ENCODE measurements at places on chromosomes 11 and 22. TPM values are rescaled to one million over a fixed set of nuclear protein-coding genes. Genes with fewer than 3 reads are reported as not detected.

DNA sequence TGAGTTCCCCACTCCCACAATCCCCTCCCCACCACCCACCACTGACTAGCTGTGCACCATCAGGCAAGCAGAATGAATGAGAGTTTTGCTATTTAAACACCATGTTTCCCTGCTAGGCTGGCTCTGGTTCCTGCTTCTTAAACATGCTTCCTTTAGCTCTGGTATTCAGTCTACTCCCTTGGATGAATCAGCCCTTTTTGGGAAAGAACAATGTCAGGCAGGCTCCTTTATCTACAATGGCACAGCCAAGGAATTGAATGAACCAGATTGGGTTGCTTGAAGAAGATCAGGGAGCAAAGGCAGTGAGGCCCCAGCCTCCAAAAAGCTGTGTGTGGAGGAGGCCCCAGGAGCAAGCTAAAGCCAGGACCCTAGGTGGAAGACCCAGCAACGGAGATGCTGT, 92.9 kb upstream of the ISX start:
- no peak for DNase-seq

DNA sequence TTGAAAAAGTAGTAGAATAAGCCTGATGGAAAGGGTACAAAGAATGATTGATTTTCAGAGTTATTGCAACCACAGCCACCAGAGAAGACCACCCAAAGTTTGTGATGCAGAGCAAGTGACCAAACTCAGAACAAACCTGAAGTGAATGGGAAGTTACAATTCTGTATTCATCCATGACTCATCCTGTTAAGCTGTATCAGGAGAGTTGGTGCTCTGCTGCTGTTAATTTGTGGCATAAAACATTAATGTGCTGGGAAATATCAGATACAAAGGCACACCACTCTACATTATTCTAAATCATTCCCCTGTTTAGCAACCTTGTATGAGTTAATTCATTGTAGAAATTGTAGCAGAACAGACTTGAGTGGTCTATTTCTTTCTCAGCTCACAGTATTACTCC, 19.6 kb upstream of the PDGFD start:
- DNase-seq = no peak

DNA sequence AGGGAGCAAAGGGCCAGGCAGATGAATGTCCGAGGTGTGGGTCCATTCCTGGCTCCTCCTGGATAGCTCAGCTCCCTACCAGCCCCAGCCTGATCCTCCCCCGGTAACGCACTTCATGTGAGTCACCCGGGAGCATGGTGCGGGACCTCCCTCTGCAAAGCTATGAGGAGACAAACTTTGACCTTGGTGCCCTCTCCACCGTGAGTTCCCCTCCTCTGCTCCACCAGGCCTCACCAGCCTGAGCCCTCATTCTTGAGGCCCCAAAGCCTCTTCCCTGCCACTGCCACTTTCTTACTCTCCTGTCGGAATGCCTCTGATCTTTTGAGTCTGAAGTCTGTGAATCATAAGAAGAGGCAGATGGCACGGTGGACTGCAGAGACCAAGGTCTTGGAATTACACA, 37.4 kb upstream of the CD82 start:
- no peak for DNase-seq

- no peak for DNase-seq
Observed at GRCh38 chr22:47388778-47389177, 626.3 kb downstream of the TBC1D22A start.

DNA sequence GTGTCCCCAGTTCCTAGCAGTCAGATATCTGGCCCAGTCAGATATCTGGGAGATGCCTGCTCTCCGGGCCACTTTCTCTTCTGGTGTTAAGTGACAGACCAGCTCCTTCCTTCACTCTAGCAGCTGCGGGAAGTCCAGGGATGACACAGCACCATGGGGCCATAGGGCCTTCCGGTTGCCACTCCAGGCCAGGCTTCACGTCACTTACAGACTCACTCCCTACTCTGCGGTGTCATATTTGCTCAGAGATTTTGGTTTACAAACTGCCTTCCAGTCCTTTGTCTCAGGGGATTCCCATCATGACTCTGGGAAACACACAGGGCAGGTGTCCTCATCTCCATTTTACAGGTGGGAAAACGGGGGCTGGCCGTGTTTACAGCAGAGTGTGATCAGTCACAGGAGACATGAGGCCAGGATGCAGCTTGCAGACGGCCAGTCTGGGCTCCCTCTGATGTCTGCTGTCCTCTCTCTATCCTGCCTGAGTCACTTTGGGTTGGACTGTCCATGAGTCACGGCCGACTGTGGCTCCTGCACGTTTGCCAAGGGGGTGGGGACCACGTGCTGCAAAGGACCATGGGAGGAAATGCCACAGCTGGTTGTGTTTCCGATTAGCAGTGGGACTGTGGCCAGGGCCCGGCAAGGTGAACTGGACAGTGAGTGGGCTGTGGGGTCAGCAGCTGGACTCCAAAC, 8.2 kb upstream of the TBC1D22A start:
- peak; percentile 98 for DNase-seq

DNA sequence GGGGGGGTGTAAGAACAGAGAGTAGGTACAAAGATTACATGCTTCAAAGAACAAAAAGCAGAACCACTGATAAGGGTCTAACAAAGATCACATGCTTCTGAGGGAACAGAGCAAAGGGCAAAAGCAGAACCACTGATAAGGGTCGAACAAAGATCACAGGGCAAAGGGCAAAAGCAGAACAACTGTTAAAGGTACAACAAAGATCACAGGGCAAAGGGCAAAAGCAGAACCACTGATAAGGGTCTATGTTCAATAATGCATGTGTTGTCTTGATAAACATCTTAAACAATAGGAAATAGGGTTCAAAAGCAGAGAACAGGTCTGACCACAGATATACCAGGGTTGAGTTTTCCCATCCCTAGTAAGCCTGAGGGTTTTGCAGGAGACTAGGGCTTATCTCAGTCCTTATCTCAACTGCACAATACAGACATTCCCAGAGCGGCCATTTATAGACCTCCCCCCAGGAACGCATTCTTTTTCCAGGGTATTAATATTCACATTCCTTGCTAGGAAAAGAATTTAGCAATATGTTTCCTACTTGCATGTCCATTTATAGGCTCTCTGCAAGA, 81.9 kb upstream of the PGR start:
- DNase-seq = no peak

GRCh38 chr11:9459667-9460321, 1.0 kb upstream of the ZNF143 start:
- DNase-seq = no peak

- DNase-seq = no peak
Observed at GRCh38 chr11:107963091-107963490, 34.8 kb downstream of the RAB39A start.

DNA sequence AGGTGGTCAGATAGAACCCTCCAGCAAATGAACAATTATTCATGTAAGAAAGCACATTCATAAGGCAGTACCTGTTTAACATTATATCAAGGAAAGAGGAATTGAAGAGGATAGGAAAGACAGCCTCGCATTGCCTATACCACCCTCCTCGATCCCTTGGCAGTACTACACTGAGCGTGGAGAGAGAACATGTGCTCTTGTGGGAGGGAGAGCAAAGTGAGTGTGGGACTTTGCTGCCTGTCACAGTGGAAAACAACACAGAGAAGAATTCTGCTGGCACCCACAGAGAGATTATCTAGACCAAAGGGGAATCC, 17.5 kb upstream of the DDX10 start:
- DNase-seq = no peak

DNA sequence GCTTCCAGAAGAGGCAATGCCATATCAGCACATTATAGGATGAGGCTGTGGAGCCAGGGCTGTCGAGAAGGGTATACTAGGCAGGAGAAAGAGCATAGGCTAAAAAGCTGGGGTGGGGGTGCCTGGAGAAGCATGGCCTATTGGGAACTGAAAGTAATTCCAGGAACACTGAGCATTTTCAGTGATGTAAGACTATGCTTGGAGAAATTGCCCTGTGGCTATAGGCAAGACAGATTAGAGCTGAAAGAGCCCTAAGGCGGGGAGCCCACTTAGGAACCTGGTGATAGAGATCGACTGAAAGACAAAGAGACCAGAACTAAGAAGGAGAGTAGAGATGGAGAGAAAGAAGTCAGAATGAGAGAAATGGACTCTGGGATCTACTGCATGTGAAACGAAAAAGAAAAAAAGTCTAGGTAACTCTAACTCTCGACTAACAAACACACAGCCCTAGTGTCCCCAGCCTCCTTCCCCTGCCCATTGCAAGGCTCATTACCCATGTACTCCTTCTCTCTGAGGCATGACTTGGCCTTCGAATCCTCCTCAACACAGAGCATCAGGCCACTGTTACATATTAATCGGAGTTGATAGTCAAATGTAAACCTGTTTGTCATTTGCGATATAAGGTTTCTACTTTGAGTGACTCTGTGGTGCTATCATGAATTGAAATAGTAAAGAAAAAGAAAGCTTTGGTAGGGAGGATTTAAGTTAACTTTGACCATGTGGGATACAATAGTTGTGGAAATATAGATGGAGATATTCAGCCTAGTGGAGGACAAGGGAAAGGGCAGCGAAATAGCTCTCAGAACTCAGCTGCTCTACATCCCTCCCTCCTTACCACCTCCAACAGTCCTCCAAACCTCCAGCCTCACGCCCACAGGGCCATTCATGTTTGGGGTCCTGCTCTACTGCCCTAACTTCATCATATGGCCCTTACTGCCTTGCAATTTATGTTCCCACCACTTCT, 52.3 kb upstream of the BMAL1 start:
- DNase-seq = no peak

DNA sequence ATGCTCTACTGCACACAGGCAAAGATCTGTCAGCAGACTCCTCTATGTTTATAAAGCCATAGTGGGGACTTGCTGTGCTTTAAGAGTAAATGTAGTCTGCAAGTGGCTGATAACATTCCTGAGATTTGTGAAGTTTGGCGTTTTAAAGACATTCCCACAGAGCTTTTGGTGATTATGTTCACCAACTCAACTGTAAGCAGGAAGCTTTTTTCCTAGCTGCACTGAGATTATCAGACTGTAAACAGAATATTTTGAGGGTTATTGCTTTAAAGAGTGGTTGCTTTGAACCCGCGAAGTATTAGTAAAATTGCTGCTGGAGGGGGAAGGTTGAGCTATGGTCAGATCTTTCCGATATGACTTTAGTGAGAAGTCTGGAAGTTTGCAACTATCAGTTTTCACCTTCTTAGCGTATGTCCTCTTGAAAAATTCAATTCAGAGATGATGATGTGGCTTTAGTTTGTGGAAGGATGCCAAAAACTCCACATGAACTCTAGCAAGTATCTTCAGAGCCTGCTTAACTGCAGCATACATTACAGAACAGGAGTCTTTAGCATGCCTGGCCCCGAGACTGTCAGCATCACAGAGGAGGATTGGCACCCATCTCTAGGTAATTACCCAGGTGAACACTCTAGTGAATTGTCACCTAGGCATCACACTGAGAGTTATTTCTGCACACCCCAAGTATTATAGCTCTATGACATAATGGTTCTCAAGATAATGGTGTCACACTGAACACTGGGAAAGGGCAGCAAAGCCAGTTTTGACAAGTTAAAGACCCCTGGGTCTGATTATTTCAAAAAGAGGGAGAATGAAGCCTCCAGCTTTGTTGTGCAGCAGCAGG, 89.9 kb downstream of the MTNR1B start:
- DNase-seq = no peak

- no peak for DNase-seq
Observed at GRCh38 chr22:30040499-30041260, 39.6 kb upstream of the HORMAD2 start.

GRCh38 chr11:63023841-63024648, 8.4 kb upstream of the SLC22A8 start:
- peak; percentile 95 for DNase-seq

DNA sequence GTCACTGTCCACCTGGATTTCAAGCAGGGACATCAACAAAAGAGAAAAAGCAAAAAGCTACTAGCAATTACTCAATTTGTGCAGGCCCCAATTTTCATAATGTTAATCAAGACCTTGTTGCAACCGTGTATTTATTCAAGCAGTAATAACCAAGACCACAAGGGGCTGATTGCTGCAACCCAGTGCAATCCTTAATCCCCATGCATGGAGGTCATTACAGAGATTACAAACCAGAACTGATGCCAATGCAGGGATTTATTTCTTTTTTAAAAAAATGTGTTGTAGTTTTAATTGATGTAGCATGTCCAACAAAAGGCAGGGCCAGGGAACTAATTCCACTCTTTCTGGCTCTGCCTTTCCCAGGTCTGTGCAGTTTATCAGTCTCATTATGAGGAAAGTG, 18.4 kb downstream of the TECTA start:
- DNase-seq = no peak

DNA sequence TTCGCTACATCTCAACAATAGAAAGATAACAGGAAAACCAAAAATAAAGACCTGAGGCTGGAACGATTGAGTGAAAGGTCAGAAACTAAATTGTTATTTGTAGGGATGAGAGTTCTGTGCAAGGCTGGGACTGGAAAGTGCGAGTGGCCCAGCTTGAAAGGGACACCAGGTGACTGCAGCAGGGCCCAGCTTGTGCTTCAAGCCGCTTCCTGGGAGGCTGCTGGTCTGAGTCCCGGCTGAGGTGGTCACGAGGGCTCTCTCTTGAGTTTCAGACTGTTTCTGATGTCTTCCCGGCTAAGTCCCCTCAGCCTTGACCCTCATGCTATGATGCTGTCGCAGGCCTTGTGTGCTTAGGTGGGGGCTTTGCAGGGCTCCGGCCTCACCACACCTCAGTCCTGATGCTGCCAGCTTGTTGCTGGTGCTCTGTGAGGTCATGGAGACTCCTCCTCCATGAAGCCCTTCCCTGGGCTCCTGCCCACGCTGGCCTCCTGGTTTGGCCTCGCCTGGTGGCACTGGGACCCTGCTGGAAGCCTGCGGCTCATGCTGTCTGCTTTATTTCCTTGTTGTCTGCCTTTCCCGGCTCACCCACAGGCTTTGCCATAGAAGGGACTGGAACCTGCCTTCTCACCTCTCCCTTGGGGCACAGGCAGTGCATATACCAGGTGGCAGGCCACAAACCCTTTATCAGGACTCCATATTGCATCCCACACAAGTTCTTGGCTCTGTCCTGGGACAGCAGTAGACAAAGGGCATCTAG, 4.0 kb downstream of the BANF1 start:
- no peak for DNase-seq

- no peak for DNase-seq
Observed at GRCh38 chr11:125071435-125071834, 8.3 kb downstream of the SLC37A2 start.

- no peak for DNase-seq
Observed at GRCh38 chr22:26990503-26991189, 333.3 kb downstream of the MIAT start.

- no peak for DNase-seq
Observed at GRCh38 chr11:15212876-15213275, 98.2 kb downstream of the INSC start.

- no peak for DNase-seq
Observed at GRCh38 chr11:7545611-7546010, 31.8 kb downstream of the PPFIBP2 start.

- no peak for DNase-seq
Observed at GRCh38 chr22:32409977-32410376, 2.1 kb downstream of the RTCB start.

GRCh38 chr11:27949951-27950738, 157.8 kb downstream of the KIF18A start:
- no peak for DNase-seq

The FAM227A gene
- total RNA-seq = 0.22 TPM

The DRG1 gene
- 64.7 TPM for total RNA-seq

The MS4A15 gene
- not detected for total RNA-seq

The DEPDC7 gene
- 0.74 TPM for total RNA-seq

The KCNK4 gene
- total RNA-seq = not detected

The ANO5 gene
- 1.2 TPM for total RNA-seq

Measured in mesenteric fat pad (tissue), 1 donor.